HAP-1 (cell line): ENCODE measurements at places on chromosomes 7 and 10.

- DNase-seq, result no peak
These were observed 48.6 kb upstream of the KIF5B start for GRCh38 chr10:32104622-32105509.

DNA sequence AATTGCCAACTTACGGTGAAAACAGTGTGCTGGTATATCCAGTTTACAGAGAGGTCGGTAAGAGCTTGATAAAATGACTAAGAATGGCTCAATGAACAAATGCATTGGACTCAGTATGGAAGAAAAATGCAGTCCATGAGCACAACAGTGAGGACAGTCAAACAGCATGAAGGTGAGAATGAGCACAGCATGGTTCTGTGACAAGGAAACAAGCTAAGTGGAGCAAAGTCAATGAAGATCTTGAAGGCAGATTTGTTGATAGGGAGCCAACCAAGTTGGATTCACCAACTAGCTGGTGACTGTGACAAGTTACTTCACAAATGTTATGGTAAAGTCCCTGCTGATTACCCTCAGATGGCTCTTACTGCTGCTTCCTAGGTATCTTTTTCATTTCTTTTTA, 75.9 kb downstream of the SHOC2 start:
- DNase-seq, result no peak

DNA sequence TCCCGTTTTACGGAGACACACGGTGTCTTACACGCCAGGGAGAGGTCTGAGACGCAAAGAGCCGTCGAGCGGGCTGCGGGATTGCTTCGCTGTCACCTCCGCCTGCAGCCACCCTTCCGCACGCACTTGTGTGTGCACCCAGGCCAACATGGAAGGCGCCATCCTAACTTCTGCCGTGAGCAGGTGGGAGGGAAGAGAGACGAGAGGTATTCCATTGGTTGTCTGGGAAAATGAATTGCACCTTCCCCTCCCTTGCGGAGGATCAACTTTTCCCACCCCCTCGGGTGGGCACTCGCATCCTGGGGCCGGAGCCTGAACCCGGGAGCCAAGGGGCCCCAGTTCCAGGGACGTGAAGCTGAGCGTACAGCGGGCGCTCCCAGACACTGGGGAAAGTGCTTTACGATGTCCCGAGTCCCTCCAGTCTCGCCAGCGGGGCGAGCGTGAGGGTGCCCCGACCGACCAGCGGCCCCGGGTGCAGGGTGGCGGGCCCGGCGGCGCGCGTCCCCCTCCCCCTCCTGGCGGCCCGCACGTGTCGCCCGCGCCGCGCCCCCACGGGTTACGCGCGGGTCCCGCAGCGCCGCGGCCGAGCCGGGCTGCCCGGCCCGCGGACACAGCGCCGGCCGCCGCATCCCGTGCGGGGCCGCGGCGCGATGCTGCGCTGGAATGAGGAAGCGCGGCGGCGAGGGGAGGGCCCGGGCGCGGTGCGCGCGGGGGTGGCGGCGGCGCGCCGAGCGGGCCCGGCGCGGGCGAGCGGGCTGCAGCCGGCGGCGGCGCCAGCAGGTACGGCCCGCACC, 984 bp upstream of the IKZF1 start:
- DNase-seq, result no peak

GRCh38 chr10:76112826-76113150, 681.4 kb downstream of the LRMDA start:
- no peak for DNase-seq

DNA sequence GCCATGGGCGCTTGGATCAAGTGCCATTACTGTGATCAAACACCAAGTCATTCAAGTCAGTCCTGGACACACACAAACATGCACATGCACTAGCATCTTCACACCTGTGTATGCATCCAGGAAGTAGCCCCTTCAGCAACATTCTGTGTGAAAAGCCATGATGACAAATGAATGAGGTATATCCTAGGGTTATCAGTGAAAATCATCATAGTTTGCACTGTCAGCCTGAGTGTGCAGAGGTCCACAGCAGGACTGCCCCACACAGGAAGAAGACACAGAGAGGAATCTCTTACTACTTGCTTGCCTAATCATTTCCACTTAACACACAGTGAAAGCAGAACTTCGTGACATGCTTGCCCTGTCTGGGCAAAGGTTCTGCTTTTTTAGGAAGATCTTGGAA, 184.0 kb upstream of the ADO start:
- no peak for DNase-seq

DNA sequence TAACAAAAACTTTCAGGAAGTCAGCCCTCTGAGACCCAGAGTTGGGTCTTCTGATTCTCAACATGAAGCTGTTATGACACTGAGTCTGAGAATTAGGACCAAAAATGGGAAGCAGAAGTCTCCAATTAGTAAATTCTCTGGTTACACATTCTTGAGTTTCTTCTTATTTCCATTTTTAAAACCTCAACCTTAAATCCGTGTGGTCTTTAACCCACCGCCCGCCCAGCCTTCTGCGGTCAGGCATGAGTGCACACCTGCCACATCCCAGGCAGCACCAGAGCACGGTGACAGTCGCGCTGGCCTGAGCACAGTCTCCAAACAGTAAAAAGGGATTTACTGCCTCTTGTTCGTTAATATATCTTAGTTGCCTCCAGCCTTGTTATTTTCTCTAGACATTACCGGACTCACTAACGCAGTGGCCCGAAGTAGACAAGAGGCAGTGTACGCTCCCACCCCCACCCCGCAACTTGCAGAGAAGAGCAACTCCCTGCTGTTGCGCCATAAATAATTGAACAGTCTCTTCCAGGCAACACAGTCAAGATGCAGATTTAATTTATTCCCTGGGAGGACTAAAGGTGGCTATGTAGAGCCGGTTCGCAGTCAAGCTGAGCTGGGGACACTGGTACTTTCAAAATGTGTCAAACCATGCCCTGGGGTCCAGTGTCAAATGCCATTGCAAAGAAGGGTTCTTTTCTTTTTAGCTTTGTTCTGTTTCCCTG, 147.0 kb upstream of the CELF2 start:
- no peak for DNase-seq

GRCh38 chr7:107173691-107174406, 5.0 kb downstream of the HBP1 start:
- no peak for DNase-seq

DNA sequence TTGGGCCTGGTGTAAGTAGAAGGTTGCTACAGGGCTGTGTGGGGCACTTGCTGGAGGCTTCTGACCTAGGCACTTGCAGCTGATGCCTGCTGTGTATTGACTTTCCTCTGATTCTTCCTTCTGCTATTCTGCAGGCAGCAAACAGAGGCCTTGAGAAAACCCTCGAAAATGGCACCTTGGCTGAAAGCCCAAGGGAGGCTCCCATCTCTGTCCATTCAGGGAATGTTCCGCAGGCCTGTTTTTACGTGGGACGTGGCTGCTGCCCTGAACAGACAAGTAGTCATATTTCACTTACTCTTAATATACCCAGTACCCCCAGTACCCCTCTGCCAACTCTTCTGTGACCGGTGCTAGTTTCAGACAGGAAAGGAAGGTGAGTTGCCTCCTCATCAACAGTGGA, 664.7 kb downstream of the INHBA start:
- DNase-seq, result no peak

DNA sequence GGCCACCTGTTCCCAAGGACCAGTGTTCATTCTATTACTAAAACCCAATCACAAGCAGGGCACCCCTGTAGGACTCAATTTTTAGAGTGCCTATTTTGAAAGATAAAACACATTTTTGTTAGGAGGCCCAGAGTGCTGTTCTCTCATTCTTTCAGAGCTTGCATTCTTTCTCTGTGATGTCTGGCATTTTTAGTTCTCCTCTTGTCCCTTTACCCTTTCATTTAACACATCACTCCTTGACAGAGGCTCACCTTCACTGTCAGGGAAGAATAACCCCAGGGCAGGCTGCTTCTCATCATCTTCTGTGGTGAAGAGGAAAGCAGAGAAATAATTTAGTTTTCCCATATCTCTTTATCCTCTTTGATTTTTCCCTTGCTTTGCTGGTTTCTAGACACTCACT, 73.9 kb downstream of the CHRM2 start:
- DNase-seq, result no peak

- DNase-seq, result no peak
These were observed 10.2 kb upstream of the EPHA1 start for GRCh38 chr7:143418681-143419458.

DNA sequence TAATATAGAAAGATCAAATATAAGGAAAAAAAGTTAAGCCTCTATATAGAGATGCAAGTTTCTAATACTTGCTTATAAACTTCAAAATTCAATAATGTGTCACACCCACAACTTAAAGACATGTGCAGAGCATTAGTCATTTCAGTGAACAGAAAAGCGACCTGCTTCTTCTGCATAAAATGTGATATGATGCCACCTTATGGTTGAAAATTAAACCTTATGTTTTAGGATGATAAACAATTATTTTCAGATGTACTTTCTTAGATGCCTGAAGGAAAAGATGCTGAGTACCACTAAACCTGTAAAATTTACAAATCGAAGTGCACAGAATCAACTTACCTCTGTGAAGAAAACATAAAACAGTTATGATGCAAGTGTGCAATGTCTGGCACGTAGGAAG, 96.0 kb downstream of the MTERF1 start:
- no peak for DNase-seq
